ENCODE measurements at places on chromosomes 3 and 15. TPM values are rescaled to one million over a fixed set of nuclear protein-coding genes. Genes with fewer than 3 reads are reported as not detected.

The ALG1L2 gene
- polyA plus RNA-seq = not detected

The MKRN3 gene
- not detected for polyA plus RNA-seq

The B3GALNT1 gene
- polyA plus RNA-seq = 4.8 TPM

The CLDN1 gene
- 0.62 TPM for polyA plus RNA-seq

The TRH gene
- not detected for polyA plus RNA-seq

The GMPPB gene
- polyA plus RNA-seq = 33.6 TPM

The SAMMSON gene
- polyA plus RNA-seq = 0.87 TPM

The GOLGA6L26 gene
- polyA plus RNA-seq = not detected

The TRPM1 gene
- polyA plus RNA-seq = 0.15 TPM

The DNAH12 gene
- not detected for polyA plus RNA-seq

The TFRC gene
- polyA plus RNA-seq = 11.2 TPM

The IL17RB gene
- polyA plus RNA-seq = 3.1 TPM

The LXN gene
- polyA plus RNA-seq = 15.1 TPM

Data from stomach (tissue), 19 donors.